NCI-H1092 treated with DMSO at 0.1 percent for 48 hours (cell line): ENCODE measurements at places on chromosomes 3 and 15.

- no peak for DNase-seq
These were observed 32.9 kb downstream of the PIK3CA start for GRCh38 chr3:179181021-179181472.

DNA sequence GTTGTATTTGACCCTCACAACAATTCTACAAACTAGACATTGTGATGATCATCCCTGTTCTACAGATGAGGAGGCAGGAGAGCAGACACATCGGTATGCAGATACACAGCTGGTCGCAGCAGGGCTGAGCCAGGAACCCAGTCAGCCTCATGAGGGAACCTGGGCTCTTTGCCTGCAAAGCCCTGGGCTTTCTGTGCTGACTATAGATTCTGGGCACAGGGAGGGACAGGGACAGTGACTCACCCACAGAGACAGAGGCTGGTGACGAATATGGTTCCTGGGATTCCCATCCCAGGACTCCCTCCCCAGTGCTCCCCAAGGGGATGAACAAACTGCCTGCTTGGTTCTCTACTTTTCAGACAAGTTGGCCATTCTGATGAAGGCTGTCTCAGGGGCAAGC is 3.8 kb upstream of the CAMP start:
- no peak for DNase-seq

DNA sequence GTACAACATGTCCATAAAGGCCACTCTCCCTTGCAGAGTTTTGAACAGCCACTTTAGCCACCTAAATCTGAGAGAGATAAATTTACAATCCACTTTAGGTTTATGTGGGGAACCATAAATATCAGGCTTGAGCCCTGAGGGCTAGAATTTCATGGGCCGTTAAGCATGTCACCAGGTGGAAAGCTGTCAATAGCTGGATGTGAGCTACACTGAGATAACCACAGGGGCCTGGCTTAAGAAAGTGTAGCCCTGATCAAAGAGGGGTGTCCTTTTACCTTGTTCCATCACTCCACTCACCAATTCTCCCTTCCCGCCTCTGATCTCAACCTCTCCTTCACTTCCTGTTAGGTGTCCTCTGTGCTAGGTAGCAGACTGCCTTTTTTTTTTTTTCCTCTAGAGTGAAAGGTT is 172.8 kb upstream of the ICE2 start:
- peak; percentile 45 for DNase-seq

GRCh38 chr3:70224337-70224736 is 88.1 kb downstream of the MDFIC2 start:
- DNase-seq = no peak

GRCh38 chr3:25683882-25684281 is 19.2 kb upstream of the TOP2B start:
- no peak for DNase-seq

GRCh38 chr3:126984391-126985131 is 1.6 kb downstream of the PLXNA1 start:
- no peak for DNase-seq

DNA sequence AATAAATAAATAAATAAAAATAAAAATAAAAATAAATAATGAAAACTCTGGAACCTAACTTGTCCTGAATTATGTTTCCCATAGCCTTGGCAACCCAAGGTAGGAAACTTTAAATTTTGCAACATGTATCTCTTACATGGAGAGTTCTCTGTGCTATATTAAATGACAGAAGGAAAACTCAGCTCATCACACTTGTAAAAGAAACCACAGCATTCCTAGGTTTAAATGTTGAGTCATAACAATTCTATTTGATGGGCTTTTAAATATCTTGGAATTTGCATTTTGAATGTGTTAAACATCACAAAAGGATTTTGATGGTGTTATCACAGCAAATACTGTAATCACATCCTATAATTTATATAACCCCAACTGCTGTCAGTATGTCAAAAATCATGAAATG is 144.2 kb downstream of the LRTM1 start:
- no peak for DNase-seq

DNA sequence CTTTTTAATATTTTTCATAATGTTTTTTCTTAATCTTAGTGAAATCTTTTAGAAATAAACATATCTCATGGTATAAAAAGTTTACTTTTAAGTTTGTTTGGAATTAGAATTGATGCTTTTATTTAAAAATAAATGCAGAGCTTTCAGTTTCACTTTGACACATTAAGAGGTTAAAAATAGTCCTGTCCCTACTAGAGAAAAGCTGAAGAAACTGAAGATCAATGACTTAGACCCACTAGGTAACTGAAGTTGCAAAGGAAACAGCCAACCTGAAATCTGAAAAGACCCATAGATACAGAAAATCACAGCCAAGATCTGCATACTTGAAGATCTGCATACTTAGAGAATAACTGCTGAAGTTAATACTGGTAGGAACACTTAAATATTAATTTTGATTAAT is 237.6 kb downstream of the RAP2B start:
- no peak for DNase-seq

GRCh38 chr3:134749802-134750553 is 45.1 kb upstream of the EPHB1 start:
- no peak for DNase-seq

DNA sequence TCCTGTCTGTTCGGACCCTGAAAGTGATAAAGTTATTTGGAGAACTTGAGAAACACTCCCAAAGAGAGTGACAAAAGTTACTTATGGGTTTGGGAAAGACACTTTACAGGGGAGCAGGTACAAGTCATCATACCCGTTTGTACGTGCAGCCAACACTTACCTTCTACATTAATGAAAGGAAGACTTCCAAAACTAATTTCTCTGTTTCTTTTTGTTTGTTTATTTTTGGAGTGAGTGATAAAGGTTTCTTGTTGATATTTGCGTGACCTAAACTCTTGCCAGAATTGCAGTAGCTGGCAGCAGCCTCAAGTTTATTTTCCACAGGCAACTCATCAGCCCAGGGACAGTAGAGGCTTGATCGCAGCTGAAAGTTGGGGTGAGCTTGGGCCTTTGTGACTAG is 8.4 kb downstream of the ABHD2 start:
- DNase-seq = no peak

GRCh38 chr3:19229086-19229485 is 80.8 kb downstream of the KCNH8 start:
- DNase-seq = no peak

- DNase-seq = no peak
These were observed 170.4 kb downstream of the SMAD6 start for GRCh38 chr15:66872405-66872804.

DNA sequence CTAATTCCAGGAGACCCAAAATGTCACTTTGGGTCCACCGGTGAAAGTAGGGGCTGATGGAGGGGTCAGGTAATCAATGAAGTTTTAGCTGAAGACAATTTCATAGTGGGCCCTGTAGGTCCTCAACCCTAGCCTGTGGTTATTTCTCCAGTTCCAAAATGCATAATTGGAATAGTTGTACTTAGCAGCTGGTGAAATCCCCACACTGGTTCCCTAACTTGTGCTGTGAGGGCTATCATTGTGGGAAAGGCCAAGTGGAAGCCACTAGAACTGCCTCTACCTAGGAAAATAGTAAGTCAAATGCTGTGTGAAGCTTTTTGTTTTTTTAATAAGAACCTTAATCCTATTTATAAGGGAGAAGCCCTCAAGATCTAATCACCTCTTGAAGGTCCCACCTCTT is 193.7 kb upstream of the AZI2 start:
- no peak for DNase-seq

- no peak for DNase-seq
These were observed 67.4 kb downstream of the MECOM start for GRCh38 chr3:169596126-169596525.

GRCh38 chr3:3145831-3146230 is 19.1 kb downstream of the TRNT1 start:
- no peak for DNase-seq

DNA sequence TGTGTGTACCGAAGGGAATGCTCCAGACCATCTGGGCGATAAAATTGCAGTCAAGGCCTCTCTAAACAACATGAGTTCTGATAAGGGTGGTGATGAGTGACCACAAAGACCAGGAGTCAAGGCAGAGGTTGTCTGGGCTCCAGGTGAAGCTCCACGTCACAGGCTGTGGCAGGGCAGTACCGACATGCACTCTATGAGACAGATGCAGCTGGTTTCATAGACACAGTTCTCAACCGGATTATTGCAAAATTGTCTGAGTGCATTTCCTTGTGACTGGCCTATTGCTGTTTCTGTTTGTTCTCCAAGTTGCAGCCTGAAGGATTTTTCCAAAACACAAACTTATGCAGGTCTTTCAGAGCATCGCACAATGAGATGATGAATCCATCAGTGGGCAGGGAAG is 157.5 kb upstream of the HES1 start:
- DNase-seq = no peak

- no peak for DNase-seq
These were observed 20.6 kb downstream of the GPR15 start for GRCh38 chr3:98552232-98553020.

GRCh38 chr3:192409838-192410683 is 317.3 kb downstream of the FGF12 start:
- peak; percentile 65 for DNase-seq

GRCh38 chr15:70856177-70856883 is 2.4 kb upstream of the LARP6 start:
- DNase-seq = no peak

- DNase-seq = no peak
These were observed 11.7 kb upstream of the MUSTN1 start for GRCh38 chr3:52846432-52846965.

DNA sequence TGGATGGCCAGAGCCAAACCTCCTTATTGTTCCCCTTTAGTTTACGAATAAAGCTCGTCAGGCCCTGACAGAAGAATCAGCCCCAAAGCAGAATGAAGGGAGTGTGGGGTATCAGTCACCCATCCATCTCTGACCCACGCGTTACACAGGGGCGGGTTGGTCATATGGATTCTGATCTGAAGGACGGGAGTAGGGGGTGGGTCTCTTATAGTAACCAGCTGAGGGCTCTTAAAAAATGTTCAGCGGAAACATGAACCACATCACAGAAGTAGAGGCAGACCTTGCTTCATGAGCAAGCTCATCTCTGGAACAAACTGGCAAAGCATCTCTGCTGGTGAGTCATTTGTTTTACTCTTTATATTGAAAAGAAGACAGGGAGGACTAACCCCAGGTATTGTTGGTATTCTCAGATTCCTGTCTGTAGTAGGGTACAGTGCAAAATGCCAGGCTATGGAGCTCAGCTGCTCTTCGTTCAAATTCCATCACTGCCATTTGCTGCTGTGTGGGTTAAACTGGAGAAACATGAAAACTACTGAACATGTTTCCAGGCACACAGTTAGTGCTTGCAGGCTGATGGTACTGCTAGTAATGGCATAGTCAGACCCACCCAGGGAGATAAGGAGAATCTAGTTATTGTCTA is at the start of gene CXCR6:
TSS of gene CXCR6 (plus strand) at position 258 of the 640 bp plus-strand sequence. CDS start 3,018 bp downstream, outside the sequence.
- no peak for DNase-seq

DNA sequence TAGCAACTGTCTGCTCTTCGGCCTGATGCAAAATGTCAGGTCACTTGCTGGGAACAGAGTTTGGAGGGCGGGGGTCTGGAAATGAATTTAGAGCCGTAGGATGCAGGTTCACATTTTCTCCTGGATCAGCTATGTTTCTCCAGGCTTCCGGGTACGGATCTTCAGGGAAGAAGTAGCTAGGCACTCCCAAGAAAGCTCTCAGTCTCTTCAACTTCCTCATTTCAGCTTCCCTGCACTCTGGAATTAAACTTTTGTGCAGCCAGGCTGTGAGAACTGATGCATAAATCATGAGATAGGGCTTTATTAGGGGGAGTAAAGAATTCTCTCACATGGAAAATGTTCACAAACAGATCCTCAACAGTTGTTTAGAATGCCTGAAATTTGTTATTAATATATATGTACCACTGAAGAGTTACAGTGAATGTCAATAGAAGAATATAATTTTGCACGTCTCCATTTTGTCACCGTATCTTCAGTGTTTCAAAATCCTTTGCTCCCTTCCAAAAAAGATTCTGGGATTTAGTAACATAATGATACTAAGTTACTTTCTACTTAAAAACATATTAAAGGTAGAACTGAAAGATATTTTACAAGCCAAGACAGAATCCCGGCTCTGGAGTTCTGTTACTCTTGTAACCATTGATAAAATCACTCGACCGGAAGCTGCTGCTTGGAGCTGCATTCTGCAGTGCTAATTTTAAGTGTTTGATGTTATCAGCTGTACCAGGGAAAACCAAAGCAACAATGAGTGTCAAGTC is 178.5 kb upstream of the P2RY1 start:
- no peak for DNase-seq

GRCh38 chr3:94093151-94093550 is 30.3 kb downstream of the NSUN3 start:
- DNase-seq = no peak

DNA sequence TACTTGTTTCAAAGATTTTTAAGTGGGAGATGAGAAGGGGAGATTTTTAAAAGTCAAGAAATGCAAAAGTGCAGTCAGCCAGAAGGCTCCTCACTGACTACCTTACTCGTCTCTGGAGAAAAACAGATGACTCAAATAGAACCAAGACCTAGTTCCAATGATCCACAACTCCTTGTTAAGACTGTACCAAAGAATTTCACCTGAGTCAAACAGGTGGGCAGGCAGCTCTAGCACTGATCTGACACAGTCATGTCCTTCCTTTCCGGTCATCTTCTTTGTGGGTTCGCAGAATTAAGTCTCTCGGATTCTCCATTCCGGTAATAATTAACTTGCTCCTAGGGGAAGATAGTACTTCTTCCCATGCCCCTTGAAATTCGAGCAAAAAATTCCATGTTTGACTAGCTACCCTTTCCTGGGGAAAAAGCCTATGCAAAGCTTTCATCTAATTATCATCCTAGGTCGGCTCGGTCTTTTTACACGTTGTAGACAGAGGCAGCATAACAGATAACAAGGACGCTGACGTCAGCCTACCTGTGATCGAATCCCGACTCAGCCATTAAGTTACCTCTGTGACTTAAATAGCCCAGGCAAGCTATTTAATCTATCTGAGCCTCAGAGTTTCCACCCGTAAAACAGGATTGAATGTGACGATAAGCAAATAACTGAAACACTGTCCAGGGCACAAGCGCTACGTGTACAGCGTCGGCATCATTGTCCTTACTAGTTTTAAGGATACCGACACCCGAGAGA is 758 bp downstream of the SELENOK start:
- no peak for DNase-seq

GRCh38 chr3:66717806-66718205 is 217.0 kb upstream of the LRIG1 start:
- no peak for DNase-seq

DNA sequence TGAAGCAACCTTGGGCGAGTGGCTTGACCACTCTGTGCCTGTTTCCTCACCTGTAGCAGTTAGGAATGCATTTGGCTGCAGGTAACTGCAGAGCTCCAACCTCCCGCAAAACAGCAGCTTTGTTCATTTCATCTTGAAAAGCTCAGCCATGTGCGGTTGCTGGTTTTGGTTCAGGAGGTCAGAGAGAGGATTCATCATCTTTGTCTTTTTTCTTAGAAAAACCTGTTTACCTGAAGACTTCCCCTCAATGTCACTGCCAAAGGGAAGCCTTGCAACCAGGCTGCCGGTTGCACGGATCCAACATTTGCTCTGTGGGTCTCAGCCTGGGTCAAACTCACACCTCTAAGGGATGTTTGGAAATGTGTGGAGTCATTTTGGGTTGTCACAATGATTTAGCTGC is 16.4 kb upstream of the FURIN start:
- no peak for DNase-seq

- DNase-seq = peak; percentile 22
These were observed at the start of gene ITGA11 for GRCh38 chr15:68431792-68432401. Gene ITGA11 (minus strand): TSS chr15:68432163. CDS start chr15:68432066, 97 bp downstream.
